Lower lobe of right lung (tissue), 2 donors: ENCODE measurements at places on chromosomes 6 and 20. TPM values are rescaled to one million over a fixed set of nuclear protein-coding genes. Genes with fewer than 3 reads are reported as not detected.

Gene SLC4A11
- 5.0 TPM for total RNA-seq

GRCh38 chr20:62598761-62599194, 43.5 kb upstream of the SLCO4A1 start:
- no peaks in the 10 kb centered on the region for H3K36me3 ChIP-seq
- no peak overlapping the region for H3K4me3 ChIP-seq
- no peak for DNase-seq
- peaks cover 14% of the 10 kb centered on the region for H3K27me3 ChIP-seq
- H3K4me1 ChIP-seq = peaks cover 28% of the 10 kb centered on the region
- no peak overlapping the region for H3K27ac ChIP-seq

Gene TSHZ2
- 12.6 TPM for total RNA-seq

- no peaks in the 10 kb centered on the region for H3K27me3 ChIP-seq
- DNase-seq = no peak
- H3K27ac ChIP-seq = no peak overlapping the region
- H3K4me3 ChIP-seq = no peak overlapping the region
- H3K36me3 ChIP-seq = peaks cover 4% of the 10 kb centered on the region
Measured at GRCh38 chr6:36377594-36377993, 9.9 kb downstream of the ETV7 start.

DNA sequence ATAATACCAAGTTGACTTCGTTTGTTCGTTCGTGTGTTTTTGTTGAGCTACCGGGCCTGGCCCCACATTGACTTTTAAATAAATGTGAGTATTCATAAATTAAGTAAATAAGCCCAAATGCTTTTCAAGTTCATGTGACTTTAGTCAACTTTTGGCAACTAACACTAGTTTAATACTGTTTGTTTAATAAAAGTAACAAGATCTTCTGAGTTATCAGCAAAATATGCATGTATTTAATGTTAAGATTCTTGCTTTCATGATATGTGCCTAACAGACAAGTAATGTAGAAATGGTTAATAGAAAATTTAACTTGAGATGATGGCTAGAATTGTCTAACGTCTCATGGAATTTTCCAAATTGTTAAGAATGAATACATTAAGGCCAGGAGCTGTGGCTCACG, 38.7 kb upstream of the ECI2 start:
- H3K4me1 ChIP-seq = no peaks in the 10 kb centered on the region
- no peak overlapping the region for H3K4me3 ChIP-seq
- no peak for DNase-seq
- H3K27ac ChIP-seq = no peak overlapping the region

GRCh38 chr6:169885131-169885530, 133.7 kb downstream of the ERMARD start:
- no peak overlapping the region for H3K4me3 ChIP-seq
- DNase-seq = no peak
- H3K36me3 ChIP-seq = no peaks in the 10 kb centered on the region
- no peaks in the 10 kb centered on the region for H3K4me1 ChIP-seq

Gene TRIM31
- 0.62 TPM for total RNA-seq

- H3K4me1 ChIP-seq = no peaks in the 10 kb centered on the region
- H3K27me3 ChIP-seq = no peaks in the 10 kb centered on the region
- DNase-seq = no peak
- no peak overlapping the region for H3K27ac ChIP-seq
- H3K36me3 ChIP-seq = peaks cover 15% of the 10 kb centered on the region
- no peak overlapping the region for H3K4me3 ChIP-seq
Measured at GRCh38 chr6:41996997-41997396, 53.3 kb upstream of the TAF8 start.

Gene FRK
- total RNA-seq = 7.4 TPM

Gene SLC17A2
- total RNA-seq = not detected

Gene POLH
- 19.6 TPM for total RNA-seq

DNA sequence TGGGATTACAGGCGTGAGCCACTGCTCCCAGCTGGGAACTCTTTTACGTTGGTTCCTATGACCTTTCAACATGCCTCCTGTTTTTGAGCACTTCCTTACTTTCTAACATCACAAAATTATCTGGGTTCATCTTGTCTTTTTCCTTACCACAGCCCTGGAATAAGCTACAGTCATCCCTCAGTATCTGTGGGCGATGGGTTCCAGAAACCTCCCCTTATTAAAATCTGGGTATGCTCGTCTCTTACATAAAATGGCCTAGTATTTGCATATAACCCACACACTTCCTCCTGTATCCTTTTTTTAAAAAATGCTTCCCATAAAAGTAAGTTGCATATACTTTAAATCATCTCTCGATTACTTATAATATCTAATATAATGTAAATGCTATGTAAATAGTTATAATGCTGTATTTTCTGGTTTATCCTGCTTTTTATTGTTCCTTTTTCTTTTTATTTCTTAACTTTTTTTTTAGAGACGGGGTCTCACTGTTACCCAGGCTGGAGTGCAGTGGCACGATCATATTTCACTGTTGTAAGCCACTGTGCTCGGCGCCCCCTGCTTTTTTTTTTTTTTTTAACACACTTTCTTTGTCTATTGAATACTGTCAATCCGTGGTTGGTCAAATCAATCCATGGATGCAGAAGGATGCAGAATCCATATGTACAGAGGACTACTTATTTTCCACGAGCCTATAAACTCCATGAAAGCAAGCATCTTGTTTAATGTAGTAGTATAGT, 9.2 kb downstream of the RPF2 start:
- H3K36me3 ChIP-seq = peaks cover 94% of the 10 kb centered on the region
- H3K4me1 ChIP-seq = no peaks in the 10 kb centered on the region
- no peak overlapping the region for H3K4me3 ChIP-seq
- DNase-seq = no peak

Gene TNF
- total RNA-seq = 4.5 TPM

DNA sequence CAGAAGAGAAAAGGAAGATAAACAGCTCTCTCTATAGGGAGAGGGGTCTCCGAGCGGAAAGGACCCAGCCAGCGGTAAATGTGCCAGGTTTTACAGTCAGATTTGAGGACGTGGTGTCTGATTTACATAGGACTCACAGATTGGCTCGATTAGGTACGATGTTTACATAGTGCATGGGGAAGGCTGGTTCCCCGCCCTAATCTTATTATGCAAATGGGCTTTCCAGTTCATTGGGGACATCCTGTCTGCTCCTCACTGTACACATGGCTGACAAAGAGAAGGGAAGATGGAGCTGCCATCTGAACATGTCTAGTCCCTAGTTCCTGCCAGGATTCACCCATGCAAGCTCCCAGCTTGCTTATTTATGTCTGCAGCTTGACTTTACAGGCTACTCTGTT, 119.9 kb downstream of the RNF144B start:
- no peaks in the 10 kb centered on the region for H3K36me3 ChIP-seq
- H3K4me1 ChIP-seq = peaks cover 4% of the 10 kb centered on the region
- H3K27me3 ChIP-seq = no peaks in the 10 kb centered on the region

DNA sequence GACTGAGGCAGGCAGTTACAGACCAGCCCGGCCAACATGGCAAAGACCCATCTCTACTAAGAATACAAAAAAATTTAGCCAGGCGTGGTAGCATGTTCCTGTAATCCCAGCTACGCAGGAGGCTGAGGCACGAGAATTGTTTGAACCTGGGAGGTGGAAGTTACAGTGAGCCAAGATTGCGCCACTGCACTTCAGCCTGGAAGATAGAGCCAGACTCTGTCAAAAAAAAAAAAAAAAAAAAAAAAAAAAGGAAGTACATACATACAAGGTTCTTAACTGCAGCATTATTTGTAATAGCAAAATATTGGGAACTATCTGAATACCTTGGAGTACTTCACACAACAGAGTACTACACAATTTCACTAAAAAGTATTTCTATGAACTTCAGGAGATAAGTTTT, 183.5 kb upstream of the OLIG3 start:
- H3K36me3 ChIP-seq = no peaks in the 10 kb centered on the region
- no peak overlapping the region for H3K27ac ChIP-seq
- H3K4me3 ChIP-seq = no peak overlapping the region
- peak; percentile 84 for DNase-seq

- H3K36me3 ChIP-seq = no peaks in the 10 kb centered on the region
- no peak overlapping the region for H3K27ac ChIP-seq
- no peaks in the 10 kb centered on the region for H3K4me1 ChIP-seq
- no peak for DNase-seq
- no peak overlapping the region for H3K4me3 ChIP-seq
Measured at GRCh38 chr6:109606359-109606758, 84.6 kb downstream of the AK9 start.

DNA sequence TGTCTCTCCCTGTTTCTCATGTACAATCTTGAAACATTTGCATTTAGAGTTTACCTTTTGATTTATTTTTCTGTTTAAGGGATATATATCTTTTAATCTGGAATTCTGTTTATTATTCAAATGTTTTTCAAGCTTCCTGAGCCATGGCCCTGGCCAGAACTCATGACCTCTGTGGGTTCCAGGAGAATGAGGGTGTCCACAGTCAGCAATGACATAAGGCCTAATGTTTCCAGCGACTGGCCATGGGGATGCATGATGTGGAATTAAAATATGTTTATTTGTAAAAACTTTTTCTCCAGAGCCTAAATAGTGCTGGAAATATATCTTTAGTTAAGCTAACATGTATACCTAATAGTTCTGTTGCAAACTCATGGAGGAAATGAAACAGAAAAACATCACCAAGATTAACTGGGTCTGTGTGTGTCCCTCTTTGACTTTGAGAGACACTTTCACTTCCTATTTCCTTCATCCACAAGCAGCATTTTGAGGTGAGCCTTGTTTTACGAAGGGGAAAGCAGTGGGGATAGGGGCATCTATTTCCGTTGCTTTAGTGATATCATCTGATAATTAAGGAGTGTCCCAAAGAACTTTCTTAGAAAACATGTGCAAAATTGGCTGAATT, 87.6 kb downstream of the SMOC2 start:
- H3K27me3 ChIP-seq = no peaks in the 10 kb centered on the region
- DNase-seq = no peak
- no peak overlapping the region for H3K4me3 ChIP-seq
- H3K36me3 ChIP-seq = no peaks in the 10 kb centered on the region
- no peak overlapping the region for H3K27ac ChIP-seq

- no peaks in the 10 kb centered on the region for H3K36me3 ChIP-seq
- no peaks in the 10 kb centered on the region for H3K27me3 ChIP-seq
- DNase-seq = peak; percentile 81
Measured at GRCh38 chr20:2292416-2293110, 3.2 kb upstream of the TGM3 start.

GRCh38 chr6:45709781-45710220, 305.9 kb downstream of the CLIC5 start:
- no peaks in the 10 kb centered on the region for H3K27me3 ChIP-seq
- peaks cover 6% of the 10 kb centered on the region for H3K4me1 ChIP-seq

Gene PHACTR3
- total RNA-seq = 9.0 TPM

- peak overlapping the region; percentile 27 for H3K27ac ChIP-seq
- peaks cover 12% of the 10 kb centered on the region for H3K27me3 ChIP-seq
- H3K36me3 ChIP-seq = no peaks in the 10 kb centered on the region
- peaks cover 24% of the 10 kb centered on the region for H3K4me1 ChIP-seq
Measured at GRCh38 chr20:575230-575629, 31.6 kb upstream of the CSNK2A1 start.

DNA sequence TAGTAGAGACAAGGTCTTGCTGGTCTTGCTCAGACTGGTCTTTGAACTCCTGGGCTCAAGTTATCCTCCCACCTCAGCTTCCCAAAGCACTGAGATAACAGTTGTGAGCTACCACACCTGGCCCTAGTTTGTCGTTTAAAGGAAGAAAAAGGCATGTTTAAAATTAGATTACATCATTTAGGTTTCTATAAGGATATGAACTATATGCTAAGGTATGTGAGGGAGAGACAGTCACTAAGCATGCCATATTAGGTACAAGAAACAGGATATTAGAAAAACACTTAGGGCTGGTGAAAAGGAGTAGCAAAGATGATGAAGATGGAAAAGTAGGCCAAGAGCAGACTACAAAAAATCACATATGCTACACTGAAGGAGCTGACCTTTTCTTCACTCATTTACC, 106.4 kb downstream of the ASCC3 start:
- DNase-seq = no peak
- H3K4me1 ChIP-seq = no peaks in the 10 kb centered on the region
- no peaks in the 10 kb centered on the region for H3K27me3 ChIP-seq
- no peak overlapping the region for H3K27ac ChIP-seq
- H3K36me3 ChIP-seq = no peaks in the 10 kb centered on the region

Gene CDH4
- total RNA-seq = 0.06 TPM

- no peak for DNase-seq
- H3K27ac ChIP-seq = no peak overlapping the region
- no peak overlapping the region for H3K4me3 ChIP-seq
Measured at GRCh38 chr6:34025861-34026260, 120.0 kb downstream of the GRM4 start.

GRCh38 chr6:149995971-149996370, 29.4 kb downstream of the RAET1L start:
- no peak overlapping the region for H3K27ac ChIP-seq
- H3K4me3 ChIP-seq = no peak overlapping the region
- H3K27me3 ChIP-seq = peaks cover 58% of the 10 kb centered on the region
- peaks cover 7% of the 10 kb centered on the region for H3K4me1 ChIP-seq
- no peak for DNase-seq
- no peaks in the 10 kb centered on the region for H3K36me3 ChIP-seq

Gene TFAP2D
- not detected for total RNA-seq

DNA sequence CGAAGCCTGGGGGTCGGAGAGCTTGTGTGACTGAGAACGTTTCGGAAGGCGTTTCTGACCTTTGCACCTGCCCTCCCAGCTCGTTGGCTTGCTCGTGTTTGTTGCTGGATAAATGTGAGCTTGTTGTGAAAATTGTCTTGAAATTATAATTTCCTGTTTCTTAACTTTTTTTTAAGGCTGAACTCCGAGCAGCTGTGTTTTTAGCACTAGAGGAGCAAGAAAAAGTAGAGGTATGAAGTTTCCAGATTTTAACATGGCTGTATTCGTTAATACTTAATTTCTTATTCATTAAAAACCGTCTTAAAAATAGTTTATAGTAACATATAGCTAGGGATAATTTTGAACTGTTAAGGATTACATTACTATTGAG, 672 bp downstream of the CEP43 start:
- peaks cover 23% of the 10 kb centered on the region for H3K4me1 ChIP-seq
- peak overlapping the region; percentile 80 for H3K27ac ChIP-seq

- no peaks in the 10 kb centered on the region for H3K27me3 ChIP-seq
- no peak for DNase-seq
- no peak overlapping the region for H3K27ac ChIP-seq
- no peaks in the 10 kb centered on the region for H3K4me1 ChIP-seq
- H3K4me3 ChIP-seq = no peak overlapping the region
Measured at GRCh38 chr6:31485055-31485454, 12.9 kb upstream of the MICB start.

DNA sequence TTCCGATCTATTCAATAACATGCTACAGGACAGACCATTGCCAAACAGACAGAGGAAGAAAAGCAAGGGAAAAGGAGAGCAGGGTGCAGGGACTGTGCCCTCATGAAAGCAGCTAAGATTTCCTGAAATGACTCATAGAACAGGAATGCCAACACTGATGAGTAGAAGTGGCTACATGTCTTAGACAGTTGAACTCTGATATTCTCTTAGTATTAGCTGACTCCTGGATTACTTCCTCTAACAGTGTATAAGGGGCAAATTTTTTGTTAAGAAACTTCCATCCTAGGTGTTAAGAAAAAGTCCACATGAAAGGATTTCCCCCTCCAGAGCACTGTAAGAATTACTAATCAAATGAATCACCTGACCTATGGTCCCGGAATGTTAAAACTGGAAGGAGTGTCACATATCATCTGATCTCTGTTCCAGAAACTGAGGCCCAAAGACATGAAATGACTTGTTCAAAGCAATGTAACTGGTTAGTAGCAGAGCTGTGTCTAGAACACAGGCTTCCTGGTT, 224.9 kb downstream of the IBTK start:
- no peaks in the 10 kb centered on the region for H3K27me3 ChIP-seq
- no peak overlapping the region for H3K27ac ChIP-seq
- H3K4me3 ChIP-seq = no peak overlapping the region
- no peaks in the 10 kb centered on the region for H3K36me3 ChIP-seq
- DNase-seq = no peak
